ENCODE measurements at places on chromosomes 11 and 22. TPM values are rescaled to one million over a fixed set of nuclear protein-coding genes. Genes with fewer than 3 reads are reported as not detected.

- no peak overlapping the region for H3K4me3 ChIP-seq
- peaks cover 49% of the 10 kb centered on the region for H3K4me1 ChIP-seq
- peaks cover 10% of the 10 kb centered on the region for H3K27me3 ChIP-seq
- H3K36me3 ChIP-seq = peaks cover 1% of the 10 kb centered on the region
- DNase-seq = no peak
- no peak overlapping the region for H3K27ac ChIP-seq
Observed at GRCh38 chr22:42317691-42318547, 47.5 kb upstream of the TCF20 start.

DNA sequence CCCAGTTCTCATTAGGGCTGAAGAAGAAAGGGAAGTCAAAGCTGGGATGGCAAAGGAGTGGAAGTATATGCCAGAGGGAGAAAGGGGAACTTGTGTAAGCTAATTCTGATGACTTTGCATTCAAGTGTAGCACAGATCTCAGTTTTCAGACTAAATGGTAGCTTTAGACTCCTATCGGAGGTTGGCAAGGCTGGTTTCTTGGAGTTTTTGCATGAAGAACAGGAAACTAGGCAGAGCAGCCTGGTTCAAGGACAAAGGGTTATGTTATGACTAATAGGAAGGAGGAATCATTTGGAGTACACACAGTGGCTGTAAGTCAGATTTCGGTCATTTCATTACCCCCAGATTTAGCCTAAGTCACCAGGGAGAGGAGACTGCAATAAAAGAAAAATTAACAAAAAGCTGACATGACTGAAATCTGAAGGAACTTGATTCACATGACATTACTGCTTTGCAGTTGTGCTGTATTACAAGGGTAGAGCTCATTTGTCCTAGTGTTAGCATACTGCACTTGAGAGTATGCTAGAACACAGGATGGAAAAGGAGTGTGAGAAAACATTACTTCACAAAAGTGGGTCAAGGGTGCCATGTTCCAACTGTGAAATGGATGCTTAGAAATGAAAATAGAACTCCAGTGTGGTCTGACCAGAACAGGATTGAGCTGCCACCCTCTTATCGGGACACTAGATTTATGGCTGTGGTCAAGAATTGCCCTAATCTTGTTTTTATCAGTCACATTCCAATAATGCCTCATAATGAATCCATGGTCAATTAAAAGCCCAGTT lies 23.6 kb downstream of the ADM start:
- no peak for DNase-seq
- H3K4me1 ChIP-seq = peaks cover 16% of the 10 kb centered on the region
- H3K36me3 ChIP-seq = no peaks in the 10 kb centered on the region
- no peak overlapping the region for H3K4me3 ChIP-seq

DNA sequence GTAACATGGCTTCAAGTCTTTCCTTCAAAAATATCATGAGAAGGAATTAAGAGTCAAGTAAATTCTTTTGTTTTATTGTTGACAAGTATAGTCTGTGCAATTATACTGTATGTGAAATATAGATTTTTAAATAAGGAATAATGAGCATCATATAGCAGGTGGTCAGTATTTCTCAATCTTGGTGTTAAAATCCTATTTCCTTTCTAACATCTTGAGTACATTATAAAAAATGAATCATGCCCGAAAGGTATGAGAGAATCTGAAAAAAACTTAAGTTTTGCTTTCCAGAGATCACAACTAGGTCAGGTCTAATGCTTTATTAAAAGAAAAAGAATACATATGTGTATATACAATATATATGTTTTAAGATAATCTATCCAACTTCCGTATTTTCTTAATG lies 53.1 kb downstream of the KIF18A start:
- H3K4me3 ChIP-seq = no peak overlapping the region
- H3K27ac ChIP-seq = no peak overlapping the region
- H3K36me3 ChIP-seq = peaks cover 12% of the 10 kb centered on the region
- H3K27me3 ChIP-seq = no peaks in the 10 kb centered on the region
- DNase-seq = no peak

Gene KRTAP5-2
- not detected for total RNA-seq

- H3K4me1 ChIP-seq = peaks cover 43% of the 10 kb centered on the region
- no peaks in the 10 kb centered on the region for H3K36me3 ChIP-seq
- H3K4me3 ChIP-seq = no peak overlapping the region
- H3K27me3 ChIP-seq = no peaks in the 10 kb centered on the region
- H3K27ac ChIP-seq = no peak overlapping the region
Observed at GRCh38 chr11:28736256-28736655, 628.1 kb downstream of the METTL15 start.

Gene ROM1
- 1.8 TPM for total RNA-seq

- no peak overlapping the region for H3K27ac ChIP-seq
- peaks cover 11% of the 10 kb centered on the region for H3K4me1 ChIP-seq
- no peak for DNase-seq
- no peaks in the 10 kb centered on the region for H3K27me3 ChIP-seq
- no peaks in the 10 kb centered on the region for H3K36me3 ChIP-seq
Observed at GRCh38 chr11:108117746-108118371, 3.5 kb upstream of the ACAT1 start.

DNA sequence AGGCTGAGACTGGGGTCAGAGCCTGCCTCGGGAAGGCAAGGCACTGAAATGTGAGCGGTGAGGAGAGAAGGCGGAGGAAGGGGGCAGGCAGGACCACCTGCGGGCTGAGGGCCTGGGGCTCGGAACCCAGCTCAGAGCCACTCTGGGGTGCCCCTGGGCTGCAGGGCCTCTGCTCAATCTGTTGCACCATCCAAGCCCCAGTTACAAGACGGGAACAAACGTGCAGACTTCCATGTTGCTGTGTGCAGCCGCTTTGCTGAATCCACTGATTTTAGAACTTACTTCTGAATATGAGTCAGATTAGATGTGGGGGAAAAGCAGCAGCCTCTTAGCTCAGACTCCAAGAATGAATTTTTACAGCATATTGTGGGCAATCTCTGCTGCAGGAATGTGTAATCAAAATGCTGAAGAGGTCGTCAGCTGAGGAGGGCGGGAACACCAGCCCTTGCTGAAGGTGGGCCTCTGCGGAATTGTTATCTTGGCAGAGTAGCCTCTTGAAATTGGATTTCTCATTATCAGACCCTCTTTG lies 21.6 kb downstream of the PARVG start:
- no peak overlapping the region for H3K4me3 ChIP-seq
- H3K27ac ChIP-seq = peak overlapping the region; percentile 70
- no peak for DNase-seq
- H3K27me3 ChIP-seq = peaks cover 31% of the 10 kb centered on the region
- H3K36me3 ChIP-seq = no peaks in the 10 kb centered on the region
- H3K4me1 ChIP-seq = peaks cover 13% of the 10 kb centered on the region

Gene KCNJ11
- 3.0 TPM for total RNA-seq

Gene OR1S1
- total RNA-seq = not detected

GRCh38 chr22:44738347-44738715 lies 14.0 kb upstream of the ARHGAP8 start:
- no peaks in the 10 kb centered on the region for H3K27me3 ChIP-seq
- peaks cover 23% of the 10 kb centered on the region for H3K4me1 ChIP-seq
- no peaks in the 10 kb centered on the region for H3K36me3 ChIP-seq

DNA sequence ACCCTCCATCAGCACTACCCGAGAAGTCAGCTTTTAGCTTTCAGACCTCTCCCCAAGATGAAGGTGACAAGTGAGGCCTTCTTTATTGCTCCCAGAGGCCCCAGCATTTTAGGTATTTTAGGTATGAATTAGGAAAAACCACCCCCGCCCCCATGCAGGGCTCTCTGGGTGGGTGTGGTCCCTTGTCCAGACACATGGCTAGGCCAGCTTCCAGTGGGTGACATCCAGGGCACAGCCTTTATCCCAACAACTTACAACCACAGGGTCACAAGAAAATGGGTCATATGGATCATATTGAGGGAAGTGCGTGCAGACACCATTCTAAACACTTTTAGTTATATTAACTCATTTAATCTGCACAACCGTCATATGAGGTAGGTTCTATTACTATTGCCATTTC lies 42.1 kb downstream of the RIBC2 start:
- H3K36me3 ChIP-seq = no peaks in the 10 kb centered on the region
- no peak for DNase-seq
- H3K4me1 ChIP-seq = peaks cover 52% of the 10 kb centered on the region
- H3K27ac ChIP-seq = peak overlapping the region; percentile 66

DNA sequence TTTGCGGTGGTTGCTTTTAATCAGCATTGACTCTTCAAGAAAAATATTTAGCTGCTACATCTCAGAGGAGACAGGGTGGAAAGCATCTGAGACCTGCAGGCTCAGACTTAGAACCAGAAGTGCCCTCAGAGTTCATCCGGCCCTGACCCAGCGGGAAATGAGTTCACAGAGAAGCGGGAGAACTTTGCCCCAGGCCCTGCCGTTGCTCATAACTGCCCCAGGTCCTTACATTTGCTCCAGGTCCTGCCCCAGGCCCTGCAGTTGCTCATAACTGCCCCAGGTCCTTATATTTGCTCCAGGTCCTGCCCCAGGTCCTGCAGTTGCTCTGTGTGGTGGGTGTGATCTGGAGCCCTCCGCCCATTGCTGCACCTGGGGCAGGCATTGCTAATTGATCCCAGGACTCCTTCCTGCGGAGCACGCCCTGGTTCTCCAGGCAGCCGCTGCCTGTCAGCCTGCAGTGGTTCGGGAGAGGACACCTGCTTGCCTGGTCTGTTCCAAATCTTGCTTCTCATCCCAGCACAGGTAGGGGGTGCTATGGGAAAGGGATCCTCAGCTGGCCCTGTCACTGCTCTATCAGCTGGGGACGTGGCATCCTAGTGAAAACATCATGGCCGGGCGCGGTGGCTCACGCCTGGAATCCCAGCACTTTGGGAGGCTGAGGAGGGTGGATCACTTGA lies 58.1 kb upstream of the PPP6R3 start:
- H3K36me3 ChIP-seq = peaks cover 24% of the 10 kb centered on the region
- H3K27me3 ChIP-seq = no peaks in the 10 kb centered on the region
- H3K27ac ChIP-seq = no peak overlapping the region
- peaks cover 10% of the 10 kb centered on the region for H3K4me1 ChIP-seq
- no peak overlapping the region for H3K4me3 ChIP-seq
- DNase-seq = no peak

Gene ZNF280A
- total RNA-seq = not detected

DNA sequence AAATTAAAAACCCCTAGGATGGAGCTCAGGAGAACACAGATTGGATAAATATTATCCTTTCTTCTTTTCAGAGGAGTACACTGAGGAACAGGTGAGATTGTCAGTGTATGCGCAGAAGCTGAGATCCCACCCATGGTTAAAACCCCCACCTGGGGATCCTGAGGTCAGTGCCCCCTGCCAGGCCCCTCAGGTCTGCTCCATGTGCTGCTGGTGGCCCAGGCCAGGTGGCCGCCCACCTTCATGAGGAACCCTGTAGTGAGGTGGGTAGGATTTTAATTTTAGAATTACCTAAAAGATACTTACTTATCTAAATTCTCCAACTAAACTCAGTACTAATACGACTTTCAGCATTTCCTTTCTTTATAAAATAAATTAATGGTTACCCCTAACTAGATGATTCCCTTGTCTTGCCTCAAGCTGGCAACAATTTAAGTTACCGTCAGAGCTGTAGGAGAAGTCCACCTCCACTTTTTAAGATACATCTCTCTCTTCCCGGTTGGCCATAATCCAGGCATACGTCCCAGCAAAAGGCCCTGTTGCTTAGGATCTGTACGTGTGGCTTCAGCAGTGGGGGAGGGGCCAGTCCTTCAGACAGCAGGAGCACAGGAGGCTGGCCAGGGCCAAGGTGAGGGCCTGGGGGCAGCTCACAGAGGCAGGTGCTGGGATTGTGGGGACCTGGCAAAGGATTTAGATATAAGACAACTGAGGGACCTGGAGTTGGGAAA lies 61.5 kb upstream of the PITPNB start:
- no peaks in the 10 kb centered on the region for H3K27me3 ChIP-seq
- no peak for DNase-seq
- H3K36me3 ChIP-seq = peaks cover 26% of the 10 kb centered on the region
- no peak overlapping the region for H3K4me3 ChIP-seq
- H3K4me1 ChIP-seq = peaks cover 6% of the 10 kb centered on the region

DNA sequence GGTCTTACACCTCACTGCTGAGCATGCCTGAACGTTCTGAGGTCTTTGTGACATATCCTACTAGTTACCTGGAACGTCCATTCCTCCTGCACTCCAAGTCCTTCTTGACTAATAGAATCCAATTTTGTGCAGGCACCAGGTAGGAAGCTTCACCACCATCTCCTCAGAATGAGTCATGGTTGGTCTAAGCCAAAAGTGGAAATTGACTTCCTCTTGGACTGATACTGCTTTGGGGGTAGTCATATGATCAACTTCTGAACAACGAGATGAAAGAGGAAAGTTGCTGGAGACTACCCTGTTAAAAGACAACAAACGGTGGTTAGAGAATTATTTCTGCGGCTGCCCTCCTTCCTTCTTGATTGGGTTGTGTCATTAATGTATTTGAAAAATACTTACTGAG lies 374.2 kb upstream of the LARGE1 start:
- no peak overlapping the region for H3K27ac ChIP-seq
- no peaks in the 10 kb centered on the region for H3K4me1 ChIP-seq
- peaks cover 1% of the 10 kb centered on the region for H3K27me3 ChIP-seq
- H3K36me3 ChIP-seq = no peaks in the 10 kb centered on the region

Gene RASSF7
- 32.1 TPM for total RNA-seq

DNA sequence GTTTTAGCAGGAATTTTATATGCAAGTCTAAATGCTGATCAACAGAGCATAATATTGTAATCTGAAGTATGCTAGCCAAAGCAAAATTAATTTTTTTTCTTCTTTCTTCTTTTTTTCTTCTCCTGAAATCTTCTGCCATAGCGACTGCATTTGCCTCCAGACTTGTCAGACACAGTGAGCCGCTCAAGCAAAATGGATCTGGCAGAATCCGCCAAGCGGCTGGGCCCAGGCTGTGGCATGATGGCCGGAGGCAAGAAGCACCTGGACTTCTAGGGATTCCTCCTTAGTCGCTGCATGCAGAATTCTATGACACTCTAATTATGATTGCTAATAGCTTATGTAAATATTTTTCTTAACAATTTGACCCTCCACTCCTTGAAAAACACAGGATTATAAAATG lies 27.9 kb downstream of the PAX6 start:
- peaks cover 2% of the 10 kb centered on the region for H3K4me1 ChIP-seq
- no peak overlapping the region for H3K4me3 ChIP-seq
- H3K27me3 ChIP-seq = no peaks in the 10 kb centered on the region
- H3K27ac ChIP-seq = no peak overlapping the region

GRCh38 chr22:41636467-41636866 lies 15.4 kb downstream of the XRCC6 start:
- H3K4me1 ChIP-seq = no peaks in the 10 kb centered on the region
- no peak overlapping the region for H3K27ac ChIP-seq
- H3K27me3 ChIP-seq = no peaks in the 10 kb centered on the region
- no peak for DNase-seq

DNA sequence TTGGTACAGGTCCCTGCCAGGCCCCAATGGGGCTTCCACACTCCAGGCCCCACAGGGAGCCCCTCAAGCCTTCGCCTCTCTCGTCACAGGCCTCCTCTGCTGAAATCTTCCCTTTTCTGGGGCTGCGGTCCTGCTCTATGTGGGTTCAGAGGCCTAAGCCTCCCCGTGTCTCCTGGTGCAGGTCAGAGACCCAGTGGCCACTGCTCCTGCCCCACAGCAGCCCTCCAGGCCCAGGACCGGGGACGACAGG lies 5.9 kb upstream of the IFITM3 start:
- H3K4me1 ChIP-seq = peaks cover 35% of the 10 kb centered on the region
- peak overlapping the region; percentile 95 for H3K27ac ChIP-seq
- no peaks in the 10 kb centered on the region for H3K36me3 ChIP-seq
- DNase-seq = no peak
- H3K4me3 ChIP-seq = no peak overlapping the region

Measured in mesothelial cell of epicardium (in vitro differentiated cells).